ENCODE measurements at places on chromosomes 12 and 14.

DNA sequence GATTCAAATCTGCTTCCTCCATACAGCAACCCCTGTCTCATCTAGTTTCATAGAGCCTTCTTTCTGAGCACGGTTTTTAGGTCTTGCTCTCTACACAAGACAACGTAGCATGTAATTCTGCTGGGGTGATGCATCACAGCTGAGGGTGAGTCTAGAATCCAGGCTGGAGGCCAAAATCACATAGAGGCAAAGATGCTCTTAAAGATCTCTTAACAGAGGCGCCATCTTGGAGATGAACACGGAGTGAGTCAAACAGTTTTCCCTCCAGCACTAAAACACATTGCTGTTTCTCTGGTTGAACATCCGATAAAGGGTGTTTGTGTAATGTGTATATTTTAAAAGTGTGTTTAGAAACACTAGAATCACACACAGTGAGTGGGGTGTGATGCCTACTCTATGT, 78.9 kb downstream of the NOS1 start:
- no peak for DNase-seq

DNA sequence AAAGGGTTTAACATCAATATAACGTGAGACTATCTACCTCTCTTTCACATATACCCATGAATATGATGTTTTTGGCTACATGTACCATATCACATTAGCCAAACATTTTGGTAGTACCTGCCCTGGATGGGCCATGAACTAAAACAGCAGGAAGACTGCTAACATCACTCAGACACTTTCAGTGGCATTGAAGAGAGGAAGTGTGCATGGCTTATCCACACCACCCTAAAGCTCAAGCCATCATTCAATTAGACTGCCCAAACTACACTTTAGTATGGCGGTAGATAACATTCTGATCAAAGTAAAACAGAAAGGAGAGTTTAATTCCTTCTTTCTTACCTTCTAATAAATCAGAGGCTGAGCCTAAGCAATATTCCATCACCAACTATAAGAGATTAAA, 103.0 kb downstream of the PEBP1 start:
- no peak for DNase-seq

DNA sequence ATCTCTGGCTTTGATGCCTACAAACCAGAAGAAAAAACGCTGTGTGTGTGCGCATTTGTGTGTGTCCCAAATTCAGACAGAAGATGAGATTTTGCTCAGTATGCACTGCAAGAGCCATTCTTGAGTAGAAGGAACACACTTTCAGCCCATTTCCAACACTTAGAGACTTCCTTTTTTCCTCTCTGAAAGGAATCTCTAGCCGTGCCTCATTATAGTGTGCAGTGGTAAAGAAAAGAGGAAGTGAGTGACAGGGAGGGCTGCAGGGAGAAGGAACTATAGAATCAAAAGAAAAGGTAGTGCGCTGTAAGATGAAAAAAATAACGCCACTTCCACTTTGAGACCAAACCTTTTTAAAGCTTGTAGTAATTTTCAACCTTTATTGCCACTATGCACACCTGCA, 1400.9 kb upstream of the FLRT2 start:
- peak; percentile 85 for DNase-seq

GRCh38 chr12:67449591-67450052, 180.5 kb downstream of the CAND1 start:
- DNase-seq, result no peak

- DNase-seq, result no peak
Observed at GRCh38 chr14:44170556-44170955, 336.5 kb downstream of the FSCB start.

DNA sequence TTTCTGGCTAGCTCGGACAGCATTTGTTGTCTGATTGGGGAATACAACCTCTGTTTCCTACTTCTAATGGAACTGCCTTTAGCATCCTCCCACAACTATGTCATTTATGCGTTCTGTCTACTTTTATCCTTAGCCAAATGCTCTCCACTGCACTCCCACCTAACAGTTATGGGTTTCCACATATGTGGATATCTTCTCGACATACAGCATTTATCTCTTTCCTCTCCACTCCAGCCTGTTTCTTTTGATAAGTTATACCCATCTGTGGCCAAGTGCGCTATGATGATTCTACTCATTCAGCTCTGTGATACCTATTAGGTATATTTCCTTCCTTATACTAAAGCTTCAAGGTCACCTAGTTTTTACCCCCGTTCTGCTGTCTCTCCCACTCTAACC, 122.2 kb upstream of the NAP1L1 start:
- no peak for DNase-seq

DNA sequence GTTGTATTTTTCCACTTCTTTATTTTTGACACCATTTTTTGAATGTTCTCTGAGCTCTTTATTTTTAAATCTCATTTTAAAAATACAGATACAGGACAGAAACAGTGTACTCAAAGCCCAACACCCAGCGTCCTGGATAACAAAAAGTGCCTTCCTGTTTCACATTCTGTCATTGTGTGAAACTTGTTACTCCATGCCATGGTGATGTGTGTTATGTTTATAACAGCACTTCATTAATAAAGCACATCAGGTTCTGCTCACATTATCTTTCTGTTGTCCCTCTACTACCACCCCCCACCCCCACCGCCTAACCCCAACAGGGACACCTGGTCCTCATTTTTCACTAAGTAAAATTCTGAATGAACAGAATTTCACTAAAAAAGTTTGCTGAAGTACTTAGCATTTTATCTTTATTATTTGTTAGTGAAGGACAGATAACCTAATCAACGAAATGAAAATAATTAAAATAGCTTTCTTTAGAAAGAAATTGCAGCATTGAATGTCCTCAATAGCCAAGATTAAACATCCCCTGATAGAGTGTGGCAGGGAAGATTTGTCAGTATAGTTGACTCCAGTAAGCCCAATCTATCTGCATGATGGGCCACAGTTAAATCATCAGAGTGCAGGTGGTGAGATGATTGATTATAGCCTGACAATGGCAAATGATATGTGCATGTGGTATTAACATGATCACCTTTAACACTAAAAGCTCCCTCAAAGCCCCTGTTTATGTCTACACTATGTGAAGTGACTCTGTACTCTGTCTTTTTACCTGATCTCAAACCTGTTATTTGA, 153.9 kb downstream of the ACSS3 start:
- DNase-seq, result no peak

DNA sequence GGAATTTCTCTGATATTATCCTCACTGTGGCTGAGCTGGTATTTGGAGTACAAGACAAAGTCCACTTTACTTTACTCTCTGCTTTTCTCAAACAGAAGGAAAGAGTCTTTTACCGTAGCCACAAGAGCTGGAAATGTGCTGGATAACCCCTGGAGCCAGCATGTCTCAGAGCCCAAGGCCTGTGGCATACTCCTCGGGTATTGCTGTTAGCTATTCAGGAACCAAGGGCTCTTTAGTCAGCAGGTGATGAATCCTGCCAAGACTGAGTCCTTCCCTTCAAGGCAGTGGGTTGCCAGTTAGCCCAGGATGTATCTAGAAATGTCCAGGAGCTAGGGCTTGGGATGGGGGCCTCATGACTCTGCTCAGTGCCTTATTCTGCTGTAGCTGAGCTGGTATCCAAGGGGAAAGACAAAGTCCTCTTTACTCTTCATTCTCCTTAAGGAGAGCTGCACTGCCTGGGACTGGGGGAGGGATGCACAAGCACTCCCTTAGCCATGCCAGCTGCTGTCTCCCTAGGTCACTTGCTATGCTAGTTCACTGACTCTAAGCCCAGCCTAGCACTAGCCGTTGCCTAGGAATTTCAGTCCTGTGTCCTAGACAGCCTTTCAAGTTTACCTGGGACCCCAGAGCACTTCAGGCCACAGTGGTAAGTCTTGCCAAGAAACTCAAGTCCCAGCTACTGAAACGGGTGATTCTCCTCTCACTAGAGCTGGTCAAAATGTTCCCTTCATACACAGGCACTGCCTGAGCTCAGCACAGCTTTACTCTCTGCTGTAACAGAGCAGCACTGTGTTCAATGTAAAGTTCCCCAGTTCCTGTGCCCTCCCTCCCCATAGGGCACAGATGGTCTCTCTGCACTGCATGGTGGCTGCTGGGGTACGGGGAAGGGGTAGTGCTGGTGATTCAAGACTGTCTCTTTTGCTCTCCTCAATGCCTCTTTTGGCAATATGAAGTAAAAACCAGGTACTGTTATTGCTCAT, 136.4 kb downstream of the SLC35F4 start:
- no peak for DNase-seq

Measured in KBM-7 (cell line).